Stimulated activated CD4-positive, alpha-beta T cell treated with anti-CD3 and anti-CD28 coated beads, Interleukin-2, amount 100 ng/mL, for 24 hours (primary cell): ENCODE measurements at places on chromosomes 1 and 21.

GRCh38 chr1:84689514-84690396 lies 506 bp downstream of the SSX2IP start:
- no peak for DNase-seq

GRCh38 chr21:35512346-35512745 lies 463.2 kb upstream of the RUNX1 start:
- no peak for DNase-seq

GRCh38 chr1:23524716-23525401 lies 6.2 kb downstream of the E2F2 start:
- no peak for DNase-seq

GRCh38 chr1:182833271-182833670 lies 5.9 kb upstream of the DHX9 start:
- no peak for DNase-seq

DNA sequence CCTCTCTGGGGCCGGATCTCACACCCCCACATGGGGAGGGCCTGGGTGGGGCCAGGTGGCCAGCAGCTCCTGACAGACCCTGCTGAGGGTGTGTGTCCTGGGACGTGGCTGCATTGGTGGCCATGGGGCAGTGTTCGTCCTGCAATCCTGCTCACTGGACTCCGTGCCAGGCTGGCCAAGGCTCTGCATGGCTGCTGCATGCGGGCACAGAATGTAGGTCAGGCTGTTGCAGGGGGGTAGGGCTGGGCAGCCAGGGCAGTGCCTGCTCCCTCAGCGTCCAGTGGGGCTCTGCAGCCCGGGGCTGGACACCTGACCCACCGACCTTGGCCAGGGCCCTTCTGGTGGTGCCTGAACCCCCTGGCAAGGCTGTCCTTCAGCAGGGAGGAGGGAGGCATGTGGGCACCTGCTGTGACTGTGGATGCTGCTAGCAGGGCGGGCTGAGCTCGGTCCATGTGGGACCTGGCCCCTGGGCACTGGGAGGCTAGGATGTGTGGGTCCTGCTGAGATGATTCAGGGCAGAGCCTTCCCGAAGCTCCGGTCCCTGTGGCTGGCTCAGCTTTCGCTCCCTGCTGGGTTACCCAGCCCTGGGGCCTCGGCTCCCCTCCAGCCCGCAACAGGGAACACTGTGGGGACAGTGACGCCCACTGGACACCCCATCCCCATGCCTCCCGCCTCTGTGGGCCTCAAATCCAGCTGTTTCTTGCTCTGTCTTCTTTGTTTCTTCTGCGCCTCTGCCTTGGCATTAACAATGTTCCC lies 14.9 kb upstream of the PLCH2 start:
- no peak for DNase-seq

- no peak for DNase-seq
These were observed 19.2 kb downstream of the SLC9A1 start for GRCh38 chr1:27135541-27136235.

DNA sequence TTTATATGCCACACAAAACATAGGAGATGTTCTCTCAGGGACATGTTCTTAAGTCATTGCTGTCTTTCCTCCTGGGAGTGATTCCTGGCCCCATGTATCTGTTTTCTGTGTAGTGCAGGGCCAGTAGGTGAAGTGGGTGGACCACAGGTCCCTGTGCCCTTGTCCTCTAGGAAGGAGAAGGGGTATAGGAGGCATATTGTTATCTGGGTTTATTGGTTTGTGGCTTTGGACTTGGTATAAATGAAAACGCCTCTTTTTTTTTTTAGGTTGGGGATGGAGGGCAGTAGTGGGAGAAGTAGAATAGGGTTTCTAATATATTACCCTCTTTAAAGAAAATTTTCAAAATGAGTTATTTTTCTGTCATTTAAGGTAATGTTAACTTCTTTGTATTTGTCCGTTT lies 29.4 kb downstream of the DYRK1A start:
- no peak for DNase-seq

- no peak for DNase-seq
These were observed 31.8 kb downstream of the KCNK2 start for GRCh38 chr1:215114154-215114933.

- no peak for DNase-seq
These were observed 109.6 kb downstream of the AKT3 start for GRCh38 chr1:243740255-243740999.

DNA sequence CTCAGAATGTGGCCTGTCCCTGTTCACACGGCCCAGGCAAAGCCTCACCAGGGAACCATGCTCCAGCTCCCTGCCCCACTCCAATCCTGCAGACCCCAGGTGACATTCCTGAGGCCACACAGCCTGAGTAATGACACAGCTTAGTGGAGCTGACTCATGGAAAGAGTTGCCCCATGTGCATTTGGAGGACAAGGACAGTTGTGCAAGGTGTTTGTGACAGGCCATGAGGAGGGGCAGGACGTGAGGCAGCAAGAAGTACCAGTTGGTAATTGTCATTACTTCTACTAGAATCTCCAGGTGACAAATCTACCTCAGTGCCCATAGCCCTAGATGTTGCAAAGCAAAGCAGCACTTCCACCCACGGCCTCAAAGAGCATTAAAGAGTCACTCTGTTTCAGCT lies 15.2 kb downstream of the PRR9 start:
- DNase-seq = no peak
